Prostate gland (tissue), 2 donors: ENCODE measurements at places on chromosomes 1 and 21.

- H3K4me1 ChIP-seq, result no peaks in the 10 kb centered on the region
- no peaks in the 10 kb centered on the region for H3K36me3 ChIP-seq
- H3K4me3 ChIP-seq, result no peak overlapping the region
- H3K27me3 ChIP-seq, result no peaks in the 10 kb centered on the region
- no peak overlapping the region for H3K27ac ChIP-seq
Measured at GRCh38 chr1:245571815-245572294, 417.1 kb downstream of the KIF26B start.

GRCh38 chr1:226526801-226527595, 21.6 kb upstream of the STUM start:
- no peak overlapping the region for H3K27ac ChIP-seq
- no peaks in the 10 kb centered on the region for H3K4me1 ChIP-seq
- no peak for DNase-seq

GRCh38 chr21:43333298-43334062, 93.5 kb downstream of the SIK1 start:
- peak overlapping the region; percentile 5 for H3K4me3 ChIP-seq
- peak overlapping the region; percentile 87 for H3K27ac ChIP-seq
- H3K4me1 ChIP-seq, result peaks cover 10% of the 10 kb centered on the region
- peak; percentile 90 for DNase-seq
- no peaks in the 10 kb centered on the region for H3K27me3 ChIP-seq

- no peak for DNase-seq
- H3K4me3 ChIP-seq, result no peak overlapping the region
- H3K36me3 ChIP-seq, result no peaks in the 10 kb centered on the region
- H3K4me1 ChIP-seq, result no peaks in the 10 kb centered on the region
- H3K27me3 ChIP-seq, result no peaks in the 10 kb centered on the region
Measured at GRCh38 chr1:214445199-214445598, 106.2 kb downstream of the PTPN14 start.

- no peaks in the 10 kb centered on the region for H3K27me3 ChIP-seq
- no peaks in the 10 kb centered on the region for H3K4me1 ChIP-seq
- DNase-seq, result no peak
- H3K27ac ChIP-seq, result no peak overlapping the region
- no peak overlapping the region for H3K4me3 ChIP-seq
- H3K36me3 ChIP-seq, result no peaks in the 10 kb centered on the region
Measured at GRCh38 chr1:200367841-200368534, 41.8 kb downstream of the ZNF281 start.

- DNase-seq, result no peak
- no peaks in the 10 kb centered on the region for H3K36me3 ChIP-seq
- H3K4me3 ChIP-seq, result no peak overlapping the region
- no peak overlapping the region for H3K27ac ChIP-seq
- H3K4me1 ChIP-seq, result no peaks in the 10 kb centered on the region
Measured at GRCh38 chr1:228988664-228989063, 253.4 kb downstream of the RHOU start.

DNA sequence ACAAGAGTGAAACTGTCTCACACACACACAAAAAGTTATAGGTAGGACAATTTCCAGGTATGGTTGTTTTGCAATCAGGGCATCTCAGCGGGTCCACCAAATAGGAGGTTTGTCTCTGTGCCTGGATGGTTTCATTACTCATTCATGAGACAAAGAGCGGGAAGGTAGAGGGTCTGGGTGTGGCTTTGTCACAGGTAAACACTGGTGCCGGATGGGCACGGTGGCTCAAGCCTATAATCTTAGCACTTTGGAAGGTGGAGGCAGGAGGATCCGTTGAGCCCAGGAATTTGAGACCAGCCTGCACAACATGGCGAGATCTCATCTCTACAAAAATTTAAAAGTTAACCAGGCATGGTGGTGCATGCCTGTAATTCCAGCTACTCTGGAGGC, 16.3 kb upstream of the ERVH48-1 start:
- no peaks in the 10 kb centered on the region for H3K4me1 ChIP-seq
- no peak overlapping the region for H3K27ac ChIP-seq
- no peaks in the 10 kb centered on the region for H3K36me3 ChIP-seq
- no peak overlapping the region for H3K4me3 ChIP-seq

- H3K4me3 ChIP-seq, result no peak overlapping the region
- no peaks in the 10 kb centered on the region for H3K4me1 ChIP-seq
- DNase-seq, result no peak
Measured at GRCh38 chr1:185886671-185887070, 152.5 kb downstream of the HMCN1 start.

DNA sequence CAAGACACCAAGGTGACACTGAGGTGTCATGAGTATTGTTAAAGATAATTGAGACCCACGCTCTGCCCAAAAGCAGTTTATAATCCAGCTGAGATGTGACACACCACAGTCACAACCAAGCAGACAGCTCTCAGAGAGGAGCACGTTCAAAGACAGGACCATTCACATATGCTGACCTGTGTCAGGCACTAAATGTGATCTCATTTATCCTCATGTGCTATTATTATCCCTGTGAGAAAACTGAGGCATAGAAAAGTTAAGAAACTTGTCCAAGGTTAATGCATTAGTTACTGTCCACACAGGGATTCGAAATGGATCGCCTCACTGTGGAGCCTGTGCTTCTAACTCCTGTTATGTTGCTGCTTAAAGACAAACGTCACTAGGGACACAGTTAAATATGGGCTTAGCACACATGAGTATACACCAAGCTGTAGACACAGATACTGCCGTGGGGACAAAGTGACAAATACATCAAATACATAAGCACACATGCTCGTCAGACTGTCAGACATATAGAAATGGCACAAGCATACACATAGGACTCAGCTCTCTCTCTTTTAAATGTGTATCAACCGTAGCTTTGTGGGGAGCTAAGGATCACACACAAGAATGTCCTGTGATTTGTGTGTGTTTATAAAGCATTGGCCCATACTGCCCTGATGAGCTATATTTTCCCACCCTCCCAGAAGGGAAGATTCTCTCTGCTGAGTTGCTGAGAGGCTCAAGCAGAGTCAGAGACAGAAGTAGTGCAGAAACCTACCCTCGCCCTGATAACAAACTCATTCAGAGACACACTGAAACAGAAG, 3.5 kb upstream of the IGSF8 start:
- peak overlapping the region; percentile 67 for H3K27ac ChIP-seq
- DNase-seq, result no peak
- peaks cover 12% of the 10 kb centered on the region for H3K4me1 ChIP-seq
- no peak overlapping the region for H3K4me3 ChIP-seq
- H3K27me3 ChIP-seq, result no peaks in the 10 kb centered on the region
- H3K36me3 ChIP-seq, result no peaks in the 10 kb centered on the region

GRCh38 chr1:228226956-228227791, 19.3 kb downstream of the OBSCN start:
- H3K27me3 ChIP-seq, result no peaks in the 10 kb centered on the region
- H3K27ac ChIP-seq, result no peak overlapping the region
- H3K4me1 ChIP-seq, result no peaks in the 10 kb centered on the region
- DNase-seq, result no peak
- H3K36me3 ChIP-seq, result peaks cover 5% of the 10 kb centered on the region

DNA sequence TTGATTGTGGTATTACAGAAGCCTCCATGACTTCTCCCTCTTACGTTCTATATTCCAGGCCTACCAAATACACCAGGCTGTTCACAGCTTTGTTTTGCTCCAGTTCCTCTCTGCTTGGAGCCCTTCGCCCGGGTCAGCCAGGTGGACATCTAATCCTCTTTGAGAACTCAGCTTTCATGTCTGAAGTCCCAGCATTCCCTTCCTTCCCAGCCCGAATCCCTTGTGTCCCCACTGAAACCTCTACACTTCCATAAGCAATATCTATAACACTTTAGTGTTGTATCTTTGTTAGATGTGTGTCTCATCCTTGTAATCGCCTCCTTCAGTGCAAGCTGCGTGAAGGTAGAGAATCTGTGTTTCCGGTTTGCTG, 1.9 kb downstream of the RNF11 start:
- H3K27ac ChIP-seq, result peak overlapping the region; percentile 98
- H3K4me3 ChIP-seq, result peak overlapping the region; percentile 77
- peaks cover 9% of the 10 kb centered on the region for H3K4me1 ChIP-seq
- peak; percentile 27 for DNase-seq

GRCh38 chr1:78587211-78587610, 33.0 kb upstream of the IFI44L start:
- no peaks in the 10 kb centered on the region for H3K4me1 ChIP-seq
- no peak for DNase-seq
- H3K27me3 ChIP-seq, result no peaks in the 10 kb centered on the region
- H3K4me3 ChIP-seq, result no peak overlapping the region

DNA sequence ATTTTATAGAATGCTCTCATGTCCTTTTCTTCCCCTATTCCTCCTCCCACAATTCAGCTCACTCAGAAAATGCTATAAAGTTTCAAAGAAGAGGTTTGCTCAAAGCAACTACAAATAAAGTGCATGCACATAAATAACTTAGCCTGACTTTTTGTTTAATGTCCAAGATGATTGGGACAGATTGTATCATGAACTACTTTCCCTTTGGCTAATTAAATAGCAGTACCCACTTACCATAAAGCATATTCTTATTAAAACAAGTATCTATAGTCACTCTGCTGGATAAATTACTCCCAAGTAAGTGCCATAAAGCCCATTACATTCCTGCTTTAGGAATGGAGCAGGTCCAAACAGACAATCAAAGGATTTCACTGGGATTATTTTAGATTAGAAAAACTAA, 576.0 kb downstream of the LMO4 start:
- no peaks in the 10 kb centered on the region for H3K27me3 ChIP-seq
- no peak overlapping the region for H3K4me3 ChIP-seq
- DNase-seq, result no peak
- no peaks in the 10 kb centered on the region for H3K4me1 ChIP-seq
- no peak overlapping the region for H3K27ac ChIP-seq

GRCh38 chr1:54377040-54377691, 29.0 kb downstream of the SSBP3 start:
- no peak for DNase-seq
- peaks cover 12% of the 10 kb centered on the region for H3K4me1 ChIP-seq
- no peaks in the 10 kb centered on the region for H3K36me3 ChIP-seq
- H3K4me3 ChIP-seq, result no peak overlapping the region

DNA sequence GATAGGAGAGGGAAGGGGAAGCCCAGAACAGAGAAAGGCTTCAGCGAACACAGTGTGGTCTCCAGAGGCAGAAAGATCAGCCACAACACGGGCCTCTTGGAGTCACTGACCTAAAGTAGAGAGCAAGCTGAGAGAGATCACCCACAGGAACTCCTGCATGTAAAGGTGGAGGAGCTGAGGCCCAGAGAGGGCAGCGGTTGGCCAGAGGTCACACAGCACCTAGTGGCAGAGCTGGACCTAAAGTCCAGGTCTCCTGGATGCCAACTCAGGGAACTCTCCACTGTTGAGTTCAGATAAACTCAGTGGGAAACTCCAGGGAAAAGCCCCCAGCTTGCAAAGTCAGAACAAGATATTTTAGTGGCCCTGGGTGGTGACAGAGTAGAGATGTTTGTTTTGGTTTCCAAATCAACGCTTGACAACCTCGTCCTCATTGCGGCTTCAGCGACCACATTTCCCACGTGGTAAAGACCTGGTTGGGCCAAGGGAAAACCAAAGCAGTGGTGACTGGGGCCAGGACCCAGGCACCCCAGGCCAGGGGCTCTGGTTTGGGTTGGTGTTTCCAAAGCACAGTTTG, 4.6 kb downstream of the IFFO2 start:
- H3K27me3 ChIP-seq, result no peaks in the 10 kb centered on the region
- no peak for DNase-seq
- H3K36me3 ChIP-seq, result no peaks in the 10 kb centered on the region
- peak overlapping the region; percentile 91 for H3K27ac ChIP-seq

- H3K27me3 ChIP-seq, result no peaks in the 10 kb centered on the region
- no peak overlapping the region for H3K27ac ChIP-seq
- H3K36me3 ChIP-seq, result no peaks in the 10 kb centered on the region
- DNase-seq, result no peak
- no peak overlapping the region for H3K4me3 ChIP-seq
Measured at GRCh38 chr1:15429701-15430149, 8.5 kb upstream of the CTRC start.

- H3K36me3 ChIP-seq, result no peaks in the 10 kb centered on the region
- H3K27me3 ChIP-seq, result no peaks in the 10 kb centered on the region
- H3K4me1 ChIP-seq, result no peaks in the 10 kb centered on the region
- H3K4me3 ChIP-seq, result no peak overlapping the region
Measured at GRCh38 chr1:87963556-87963955, 634.9 kb downstream of the LMO4 start.

GRCh38 chr1:78263946-78264345, 218.2 kb downstream of the GIPC2 start:
- H3K36me3 ChIP-seq, result no peaks in the 10 kb centered on the region
- no peaks in the 10 kb centered on the region for H3K27me3 ChIP-seq
- no peaks in the 10 kb centered on the region for H3K4me1 ChIP-seq
- no peak overlapping the region for H3K4me3 ChIP-seq
- H3K27ac ChIP-seq, result no peak overlapping the region
- DNase-seq, result no peak

DNA sequence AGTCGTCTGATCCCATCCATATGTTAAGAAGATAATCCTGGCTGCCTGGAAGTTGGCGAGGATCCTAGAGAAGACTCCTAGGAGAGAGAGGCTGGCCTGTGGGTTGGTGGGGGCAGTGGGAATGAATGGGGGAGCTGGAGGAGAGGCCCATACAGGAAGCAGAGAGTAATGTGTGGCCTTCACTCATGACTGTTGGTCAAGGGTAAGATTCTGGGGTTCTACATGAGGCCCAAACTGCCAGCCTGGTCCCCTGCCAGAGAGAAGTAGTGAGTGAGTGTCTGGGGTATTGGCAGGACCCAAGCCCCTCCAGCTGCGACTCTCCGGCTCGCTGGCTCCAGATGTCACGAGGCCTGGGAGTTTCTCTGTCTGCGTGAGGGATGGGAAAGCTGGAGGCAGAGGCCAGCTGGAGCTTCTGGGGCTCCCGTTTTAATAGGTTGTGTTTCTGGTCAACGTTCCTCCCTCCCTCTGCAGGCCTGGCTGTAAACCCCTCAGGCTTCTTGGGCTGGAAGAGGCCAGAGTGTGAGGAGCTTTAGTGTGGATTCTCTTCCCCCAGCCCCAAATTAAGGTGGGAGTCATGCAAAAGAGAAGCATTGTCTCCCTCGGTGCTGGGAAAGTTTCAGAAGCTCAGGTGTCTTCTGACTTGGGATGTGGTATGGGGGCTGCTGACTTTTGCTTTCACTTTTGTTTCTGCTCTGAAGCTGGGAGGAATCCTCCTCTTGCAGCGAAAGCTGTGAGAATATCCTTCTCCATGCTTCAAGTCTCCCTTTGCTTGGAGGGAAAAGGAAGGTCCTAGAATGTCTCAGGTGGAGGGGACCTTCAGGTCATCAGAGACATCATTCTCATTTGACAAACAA, 2.6 kb downstream of the TMEM51 start:
- H3K36me3 ChIP-seq, result no peaks in the 10 kb centered on the region
- no peak for DNase-seq
- H3K27ac ChIP-seq, result peak overlapping the region; percentile 57
- no peaks in the 10 kb centered on the region for H3K27me3 ChIP-seq
- peaks cover 4% of the 10 kb centered on the region for H3K4me1 ChIP-seq

DNA sequence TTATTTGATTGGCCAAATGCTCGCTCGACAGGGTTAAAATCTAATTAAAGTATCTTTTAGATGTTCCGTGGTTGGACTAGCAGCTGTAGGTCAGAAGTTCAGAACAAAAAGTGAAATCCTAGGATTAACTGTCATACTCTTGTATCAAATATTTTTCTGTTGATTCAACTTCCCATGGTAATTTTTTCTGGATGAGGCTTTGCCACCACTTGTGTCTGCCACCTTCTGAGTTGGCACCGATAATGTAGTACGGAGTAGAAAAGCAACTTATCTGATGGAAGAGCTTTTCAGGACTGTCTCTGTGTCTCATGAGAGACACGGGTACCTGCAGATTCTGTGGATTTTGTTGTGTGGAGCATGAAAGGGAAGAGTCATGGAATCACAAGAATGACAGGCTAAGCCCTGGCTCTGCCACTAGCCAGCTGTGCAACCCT, 44.6 kb upstream of the CNN3 start:
- peak overlapping the region; percentile 24 for H3K27ac ChIP-seq
- no peak overlapping the region for H3K4me3 ChIP-seq
- no peak for DNase-seq
- no peaks in the 10 kb centered on the region for H3K4me1 ChIP-seq
